ENCODE measurements at places on chromosomes 12 and 14. TPM values are rescaled to one million over a fixed set of nuclear protein-coding genes. Genes with fewer than 3 reads are reported as not detected.

The PLEKHG7 gene
- total RNA-seq, result not detected

The RNF212B gene
- total RNA-seq, result not detected

The IRF2BPL gene
- total RNA-seq, result 44.0 TPM

The BCL2L2 gene
- total RNA-seq, result 19.7 TPM

The CNTN1 gene
- total RNA-seq, result 16.2 TPM

The GARIN6 gene
- total RNA-seq, result not detected

The DHH gene
- 0.12 TPM for total RNA-seq

The RERG gene
- not detected for total RNA-seq

The FGF23 gene
- not detected for total RNA-seq

The CIT gene
- total RNA-seq, result 16.4 TPM

The KRT8 gene
- 9.7 TPM for total RNA-seq

The DPF3 gene
- total RNA-seq, result 3.1 TPM

The TAS2R50 gene
- 3.5 TPM for total RNA-seq

The OR6C70 gene
- total RNA-seq, result not detected

The TAS2R20 gene
- total RNA-seq, result 5.8 TPM

The GPD1 gene
- total RNA-seq, result not detected

The MMP14 gene
- 519 TPM for total RNA-seq

The TEX52 gene
- 0.12 TPM for total RNA-seq

The TCL1B gene
- not detected for total RNA-seq

The AP1G2 gene
- total RNA-seq, result 11.6 TPM

Data from uterine smooth muscle cell (primary cell).